Left lung (tissue), 14 donors: ENCODE measurements at places on chromosomes 1 and 21. TPM values are rescaled to one million over a fixed set of nuclear protein-coding genes. Genes with fewer than 3 reads are reported as not detected.

Gene FASLG
- total RNA-seq: 1.4 TPM

Gene SH2D1B
- 0.68 TPM for total RNA-seq

Gene PPIAL4G
- total RNA-seq: 0.24 TPM

Gene TSSK3
- total RNA-seq: 1.8 TPM

Gene SEC16B
- 1.8 TPM for total RNA-seq

Gene BTBD8
- total RNA-seq: 2.1 TPM

Gene LDLRAP1
- 25.0 TPM for total RNA-seq

Gene NLRP3
- total RNA-seq: 2.0 TPM

Gene ZNF436
- total RNA-seq: 9.2 TPM

Gene OLFM3
- not detected for total RNA-seq

Gene SLC1A7
- total RNA-seq: 1.2 TPM

Gene SHISAL2A
- total RNA-seq: 1.6 TPM

Gene PRRX1
- total RNA-seq: 79.6 TPM

Gene ASPM
- total RNA-seq: 1.1 TPM

Gene BSND
- total RNA-seq: not detected

Gene GFI1
- 2.0 TPM for total RNA-seq

Gene P3R3URF
- not detected for total RNA-seq

Gene GNAT2
- total RNA-seq: not detected

Gene TMEM50B
- total RNA-seq: 57.5 TPM

Gene SFT2D2
- 71.9 TPM for total RNA-seq

Gene AKT3
- total RNA-seq: 44.9 TPM

Gene WDR64
- not detected for total RNA-seq

Gene C4BPA
- 32.1 TPM for total RNA-seq

Gene KCNAB2
- 82.5 TPM for total RNA-seq

Gene TAS1R1
- not detected for total RNA-seq

Gene PLPPR4
- total RNA-seq: 7.1 TPM

Gene PADI2
- 2.2 TPM for total RNA-seq

Gene MX2
- 11.9 TPM for total RNA-seq

Gene MMP23B
- total RNA-seq: 43.5 TPM

Gene NT5C1A
- total RNA-seq: 0.42 TPM

Gene RSPO1
- 1.2 TPM for total RNA-seq

Gene PCP4
- total RNA-seq: 3.5 TPM

Gene AADACL3
- not detected for total RNA-seq

Gene AUNIP
- 0.97 TPM for total RNA-seq

Gene KCNQ4
- 1.2 TPM for total RNA-seq

Gene LIN28A
- not detected for total RNA-seq

Gene KRTAP10-12
- total RNA-seq: not detected

Gene RPS27
- 1,380 TPM for total RNA-seq

Gene HMGB4
- not detected for total RNA-seq

Gene RGS7
- not detected for total RNA-seq

Gene PYHIN1
- total RNA-seq: 3.5 TPM

Gene NBL1
- 180 TPM for total RNA-seq

Gene ORC1
- total RNA-seq: 4.7 TPM

Gene FNDC10
- 7.7 TPM for total RNA-seq

Gene IQGAP3
- total RNA-seq: 2.8 TPM

Gene MAP3K7CL
- total RNA-seq: 5.0 TPM

Gene BCAN
- total RNA-seq: 0.35 TPM

Gene GUCA2A
- total RNA-seq: not detected

Gene GBP4
- 30.3 TPM for total RNA-seq

Gene OSCP1
- total RNA-seq: 9.3 TPM

Gene ATP8B2
- 35.2 TPM for total RNA-seq

Gene MEX3A
- 3.6 TPM for total RNA-seq

Gene ICOSLG
- 4.6 TPM for total RNA-seq

Gene PMVK
- total RNA-seq: 39.6 TPM
